ENCODE measurements at places on chromosomes 7 and 10.

- DNase-seq = no peak
These were observed 973 bp downstream of the CAMK1D start for GRCh38 chr10:12350167-12350872.

GRCh38 chr10:133359972-133360610 is 2.3 kb upstream of the FUOM start:
- no peak for DNase-seq

GRCh38 chr7:26684447-26684846 is 179.9 kb downstream of the SKAP2 start:
- DNase-seq = no peak

DNA sequence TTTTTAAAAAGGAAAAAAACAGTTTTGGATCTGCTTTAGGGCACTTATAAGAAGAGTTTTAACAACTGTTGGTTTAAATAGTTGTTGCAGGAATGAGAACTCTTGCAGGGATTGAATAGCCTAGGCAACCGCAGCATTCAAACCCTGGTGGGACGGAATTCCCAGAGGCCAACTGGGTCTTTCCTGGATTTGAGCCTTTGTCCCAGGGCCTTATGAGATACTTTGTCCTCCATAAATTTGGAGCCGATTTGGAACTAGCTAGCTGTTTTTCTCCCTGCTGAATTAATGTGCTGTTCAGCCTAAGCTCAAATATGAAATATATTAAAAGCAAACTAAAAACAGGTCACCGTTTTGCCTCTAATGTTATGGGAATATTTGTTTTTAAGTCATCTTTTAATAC is 109.6 kb downstream of the LRMDA start:
- no peak for DNase-seq

- no peak for DNase-seq
These were observed 5.4 kb downstream of the INSIG1 start for GRCh38 chr7:155303039-155303593.

DNA sequence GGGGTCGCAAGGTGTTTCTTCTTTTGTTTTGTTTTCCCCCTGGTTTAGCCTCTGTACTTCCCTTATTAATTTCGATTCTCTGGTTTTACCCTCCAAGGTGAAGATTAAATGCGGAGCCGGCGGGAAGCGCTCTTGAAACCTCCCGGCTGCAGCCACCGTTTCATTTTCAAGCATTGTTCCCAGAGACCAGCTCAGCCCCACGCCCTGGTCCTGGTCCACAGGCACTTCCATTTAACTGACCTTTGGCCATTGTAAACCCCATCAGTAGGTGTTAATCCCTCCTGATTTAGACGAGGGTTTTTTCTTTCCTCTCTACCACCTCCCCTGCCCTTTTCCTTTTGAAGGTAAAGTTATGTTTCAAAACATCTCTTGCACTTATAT is 39.2 kb upstream of the ENO4 start:
- DNase-seq = no peak

DNA sequence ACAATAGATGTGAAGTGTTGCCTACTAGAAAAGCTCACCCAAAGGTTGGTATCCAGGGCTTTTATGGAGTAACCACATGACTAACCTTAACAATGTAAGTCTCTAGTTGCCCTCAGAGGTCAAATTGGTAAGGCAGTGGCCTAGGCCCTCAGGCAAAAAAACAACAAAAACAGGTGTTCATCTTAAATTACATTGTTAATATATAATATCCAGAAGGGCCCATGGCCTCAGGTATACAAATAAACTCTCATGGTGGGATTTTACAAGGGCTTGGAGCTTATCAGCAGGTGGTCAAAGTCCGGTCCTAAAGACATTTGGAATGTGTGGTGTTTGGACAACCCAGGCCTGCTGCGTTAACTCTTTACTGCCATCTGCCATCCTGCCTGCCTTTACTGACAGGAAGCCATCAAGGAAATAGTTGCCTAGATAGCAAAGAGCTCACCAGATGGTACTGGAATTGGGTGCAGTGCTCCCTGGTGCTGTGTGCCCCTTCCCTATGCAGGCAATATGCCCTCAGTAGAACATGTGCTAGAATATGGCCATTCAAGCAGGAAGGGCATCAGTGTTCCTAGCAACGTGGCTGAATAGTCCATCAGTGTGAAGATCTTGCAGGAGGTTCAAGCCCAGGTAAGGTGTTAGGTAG is 36.2 kb downstream of the TOMM7 start:
- no peak for DNase-seq

DNA sequence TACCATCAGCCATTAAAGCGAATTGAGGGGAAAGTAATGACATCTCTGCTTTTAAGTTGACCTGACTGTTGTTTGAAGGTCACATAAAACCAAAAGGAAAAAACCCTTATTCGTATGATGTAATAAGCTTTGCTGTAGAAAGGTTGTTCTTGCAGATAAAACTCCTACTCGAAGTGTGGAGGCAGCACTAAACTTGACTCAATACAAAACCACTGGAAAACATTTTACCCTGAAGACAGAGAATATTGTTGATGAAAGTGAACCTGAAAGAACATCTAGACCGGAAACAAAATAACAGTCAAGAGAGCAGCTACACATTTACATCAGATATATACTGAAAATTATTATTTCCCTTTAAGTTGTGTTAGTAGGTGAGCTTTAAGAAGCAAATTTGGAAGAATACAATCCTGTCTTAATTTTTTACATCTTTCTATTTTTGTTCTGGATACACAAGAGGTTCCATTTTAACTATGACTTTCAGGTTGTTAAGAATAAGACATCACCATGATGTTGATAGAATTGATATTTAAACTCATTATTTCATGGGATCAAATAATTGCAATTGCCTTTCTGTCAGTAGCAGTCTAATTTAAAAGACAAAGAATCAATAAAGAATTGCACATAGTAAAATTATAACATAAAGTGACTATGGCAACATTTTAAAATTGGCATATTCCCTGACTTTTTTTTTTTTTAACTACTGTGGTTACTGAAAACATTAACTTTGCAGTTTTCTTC is 6.4 kb downstream of the ETV1 start:
- DNase-seq = no peak

- no peak for DNase-seq
These were observed 185.7 kb upstream of the ADO start for GRCh38 chr10:62618576-62619412.

- no peak for DNase-seq
These were observed 133.3 kb downstream of the TEX36 start for GRCh38 chr10:125549653-125550052.

- DNase-seq = no peak
These were observed 161.0 kb downstream of the SKIDA1 start for GRCh38 chr10:21364196-21365114.

DNA sequence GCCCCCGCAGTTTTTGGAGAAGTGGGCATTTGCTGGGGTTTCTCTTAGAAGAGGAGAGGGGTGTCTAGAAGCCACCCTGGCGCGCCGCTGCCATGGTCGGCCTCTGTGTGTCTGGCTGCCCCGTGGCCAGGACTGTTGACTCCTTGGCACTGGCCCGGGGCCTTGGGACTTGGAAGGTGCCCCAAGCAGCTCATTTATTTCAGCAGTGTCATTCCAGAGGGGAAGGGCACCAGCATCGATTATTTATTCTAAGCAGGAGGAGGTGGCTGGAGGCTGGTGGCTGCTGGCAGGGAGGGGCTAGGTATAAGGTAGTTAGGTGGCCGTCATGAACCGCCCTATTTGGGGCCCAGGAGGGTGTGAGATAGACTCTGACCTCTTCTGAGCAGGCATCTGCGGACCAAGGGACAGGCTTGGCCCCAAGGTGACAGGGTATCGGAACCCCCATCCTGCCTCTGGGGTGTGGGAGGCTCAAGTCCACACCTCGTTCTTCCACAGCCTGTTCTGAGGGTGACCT is 1.6 kb downstream of the GTF2IRD1 start:
- DNase-seq = peak; percentile 79

DNA sequence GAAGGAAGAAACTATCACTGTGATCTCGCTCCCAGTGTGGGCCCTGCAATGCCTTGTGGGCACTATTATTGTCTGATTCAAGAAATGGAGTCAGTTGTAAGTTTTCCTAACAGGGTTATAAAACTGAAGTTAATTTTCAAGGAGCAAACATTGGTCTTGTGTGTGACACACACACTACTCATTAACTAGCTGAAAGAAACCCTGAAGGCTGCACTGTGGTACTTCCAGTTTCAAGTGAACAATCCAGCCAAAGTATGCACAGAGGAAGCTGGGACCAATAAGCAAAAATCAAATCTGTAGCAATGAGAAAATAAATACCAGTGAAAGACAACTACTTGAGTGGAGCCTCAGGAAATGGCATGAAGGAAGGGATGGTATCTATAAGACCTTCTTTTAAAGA is 506.6 kb upstream of the POT1 start:
- no peak for DNase-seq

DNA sequence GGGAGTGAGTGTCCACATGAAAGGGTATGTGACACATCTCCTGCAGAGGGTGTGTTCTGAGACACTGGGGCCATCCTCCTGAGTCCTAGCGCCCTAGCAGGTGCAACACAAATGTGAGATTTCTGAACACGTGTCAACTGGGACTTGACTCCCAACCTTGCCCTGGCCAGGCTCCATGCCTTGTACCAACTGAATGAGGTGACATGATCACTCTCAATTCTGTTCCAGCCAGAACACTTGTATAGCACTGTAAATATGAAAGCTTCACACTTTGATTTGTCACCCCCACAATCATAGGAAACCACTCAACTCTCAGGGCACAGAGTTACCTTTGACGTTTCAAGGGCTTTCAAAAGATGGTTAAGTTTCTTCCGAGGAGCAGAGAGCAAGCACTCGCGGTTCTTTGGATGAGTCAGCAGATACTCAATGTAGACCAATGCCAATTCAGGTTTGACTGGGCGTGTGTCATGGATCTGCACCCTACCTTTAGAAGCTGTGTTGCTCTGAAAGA is 48.6 kb downstream of the NCAPG2 start:
- DNase-seq = no peak

DNA sequence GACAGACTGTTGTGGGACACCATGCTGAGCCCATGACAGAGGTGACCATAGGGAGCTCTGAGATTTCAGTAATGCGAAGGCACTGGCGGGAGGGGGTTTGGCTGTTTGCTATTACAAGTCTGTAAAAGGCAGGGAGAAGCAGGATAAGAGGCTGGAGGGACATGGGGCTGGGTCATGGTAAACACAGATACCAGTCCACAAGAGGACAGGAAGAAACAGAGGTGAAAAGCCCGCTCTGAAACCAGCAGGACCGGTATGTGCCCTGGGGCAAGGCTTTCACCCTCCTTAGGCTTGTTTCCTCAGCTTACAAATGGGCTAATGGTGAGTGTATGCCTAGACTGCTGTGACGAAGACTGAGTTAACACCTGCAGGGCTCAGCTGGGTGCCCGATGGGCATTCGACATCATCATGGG is 34.1 kb downstream of the ANXA11 start:
- no peak for DNase-seq

GRCh38 chr7:158710651-158711102 is 6.1 kb upstream of the NCAPG2 start:
- no peak for DNase-seq

GRCh38 chr10:98262571-98262970 is 5.4 kb downstream of the LOXL4 start:
- DNase-seq = peak; percentile 64

All from gastrocnemius medialis (tissue), 4 donors.